ENCODE measurements at places on chromosomes 1 and 21. TPM values are rescaled to one million over a fixed set of nuclear protein-coding genes. Genes with fewer than 3 reads are reported as not detected.

The RNU1-2 gene
- total RNA-seq, result 1,721 TPM

The MFSD2A gene
- 11.0 TPM for total RNA-seq

The GPR37L1 gene
- not detected for total RNA-seq

The RPTN gene
- not detected for total RNA-seq

The ADORA3 gene
- total RNA-seq, result not detected

The GLMN gene
- 15.5 TPM for total RNA-seq

The ARHGAP29 gene
- not detected for total RNA-seq

The KCNE1 gene
- total RNA-seq, result 0.15 TPM

The SYPL2 gene
- total RNA-seq, result not detected

The EMC1 gene
- 50.1 TPM for total RNA-seq

The INPP5B gene
- 72.9 TPM for total RNA-seq

The OLIG1 gene
- not detected for total RNA-seq

The DCST2 gene
- total RNA-seq, result 2.0 TPM

The DEDD gene
- total RNA-seq, result 41.9 TPM

The ZFYVE9 gene
- total RNA-seq, result 4.0 TPM

The KRTAP19-1 gene
- total RNA-seq, result not detected

The SSX2IP gene
- 24.4 TPM for total RNA-seq

The CDKN2C gene
- total RNA-seq, result 81.2 TPM

The MPL gene
- total RNA-seq, result not detected

The CDC42SE1 gene
- 59.5 TPM for total RNA-seq

The ADGRL2 gene
- total RNA-seq, result not detected

The PTBP2 gene
- total RNA-seq, result 54.2 TPM

The PCSK9 gene
- not detected for total RNA-seq

The SPRR1A gene
- not detected for total RNA-seq

The AMY2B gene
- 5.7 TPM for total RNA-seq

The GCSAML gene
- total RNA-seq, result not detected

The CHODL gene
- not detected for total RNA-seq

The NID1 gene
- not detected for total RNA-seq

The ZNF648 gene
- total RNA-seq, result not detected

The CYYR1 gene
- total RNA-seq, result not detected

The MLLT11 gene
- total RNA-seq, result 4.8 TPM

The APOBEC4 gene
- not detected for total RNA-seq

The GNB1 gene
- total RNA-seq, result 563 TPM

The POU2F1 gene
- 52.3 TPM for total RNA-seq

The AZIN2 gene
- total RNA-seq, result 0.94 TPM

The BRDT gene
- not detected for total RNA-seq

The DYNLT5 gene
- total RNA-seq, result 0.30 TPM

The CFHR5 gene
- total RNA-seq, result not detected

The ATAD3C gene
- total RNA-seq, result 2.1 TPM

The DISP3 gene
- 0.97 TPM for total RNA-seq

The C8B gene
- total RNA-seq, result not detected

The ITSN1 gene
- total RNA-seq, result 4.8 TPM
